Activated naive CD4-positive, alpha-beta T cell treated with anti-CD3 and anti-CD28 coated beads, Interleukin-2, amount 10 ng/mL, durations not matched to agents 5 hours and 36 hours (primary cell): ENCODE measurements at places on chromosomes 3 and 15. TPM values are rescaled to one million over a fixed set of nuclear protein-coding genes. Genes with fewer than 3 reads are reported as not detected.

The RBMS3 gene
- 0.53 TPM for total RNA-seq

The SLC24A1 gene
- 4.9 TPM for total RNA-seq

The ONECUT1 gene
- total RNA-seq: not detected

The SELENOT gene
- 82.4 TPM for total RNA-seq

The IL17RC gene
- total RNA-seq: 0.40 TPM

The SEMA3B gene
- total RNA-seq: 0.30 TPM

The FEZF2 gene
- not detected for total RNA-seq

The ACTL6A gene
- 65.3 TPM for total RNA-seq

The ITPKA gene
- total RNA-seq: 0.33 TPM

The TRPM1 gene
- not detected for total RNA-seq

The ANKRD63 gene
- total RNA-seq: 0.26 TPM

The SCAANT1 gene
- not detected for total RNA-seq

The TPRG1 gene
- 0.20 TPM for total RNA-seq

The CXCR6 gene
- total RNA-seq: 1.7 TPM

The GOLGA8K gene
- 0.28 TPM for total RNA-seq

The PLIN1 gene
- total RNA-seq: not detected

The RASGRF1 gene
- total RNA-seq: not detected
